ENCODE measurements at places on chromosomes 12 and 14. TPM values are rescaled to one million over a fixed set of nuclear protein-coding genes. Genes with fewer than 3 reads are reported as not detected.

Gene GCH1
- polyA plus RNA-seq = 2.3 TPM

Gene SDSL
- polyA plus RNA-seq = 2.0 TPM

Gene NDRG2
- 286 TPM for polyA plus RNA-seq

Gene PLD4
- polyA plus RNA-seq = 0.13 TPM

Gene RHNO1
- polyA plus RNA-seq = 5.3 TPM

Gene PTGDR
- 1.9 TPM for polyA plus RNA-seq

Gene RHOJ
- 12.9 TPM for polyA plus RNA-seq

Gene NKX2-1
- polyA plus RNA-seq = not detected

Gene RDH12
- polyA plus RNA-seq = not detected

Gene GUCY2C
- polyA plus RNA-seq = 0.01 TPM

DNA sequence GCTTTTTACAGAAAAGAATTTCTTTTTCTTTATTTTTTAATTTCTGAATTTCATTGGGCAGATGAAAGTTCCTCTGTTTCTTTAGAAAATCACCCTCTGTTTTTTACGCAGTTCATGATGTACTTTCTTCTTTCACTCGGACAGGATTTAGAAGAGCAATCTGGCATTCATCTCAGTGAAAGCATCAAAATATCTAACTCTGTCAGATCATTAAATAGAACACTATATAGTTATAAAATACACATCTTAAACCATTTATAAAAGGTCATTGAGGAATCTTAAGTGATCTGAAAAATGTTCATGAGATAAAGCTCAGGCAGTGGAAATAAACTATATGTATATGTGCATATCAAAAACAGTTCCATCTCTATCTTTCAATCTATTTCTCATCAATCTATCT lies 3.9 kb downstream of the IFNG-AS1 start:
- no peak for DNase-seq

DNA sequence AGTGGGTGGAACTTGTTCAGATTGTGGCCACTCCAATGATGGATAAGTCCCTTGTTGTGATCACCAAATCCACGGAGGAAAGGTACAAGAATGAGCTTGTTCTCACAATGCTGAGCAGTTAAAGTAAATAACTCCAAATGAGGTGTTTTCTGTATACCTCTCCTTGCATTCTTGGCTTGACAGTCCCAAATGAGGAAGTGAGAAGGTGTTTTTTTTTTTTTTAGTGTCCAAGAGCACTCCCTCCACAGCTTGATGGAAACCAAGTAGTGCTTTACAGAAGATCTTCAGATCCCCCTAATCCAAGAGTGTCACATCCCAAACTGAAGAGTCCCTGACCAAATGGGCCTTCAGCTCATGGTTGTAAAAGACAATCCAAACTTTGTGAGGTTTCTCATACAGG lies 153.6 kb downstream of the ATP23 start:
- no peak for DNase-seq

GRCh38 chr14:22471545-22472121 lies 117.4 kb downstream of the DAD1 start:
- no peak for DNase-seq

DNA sequence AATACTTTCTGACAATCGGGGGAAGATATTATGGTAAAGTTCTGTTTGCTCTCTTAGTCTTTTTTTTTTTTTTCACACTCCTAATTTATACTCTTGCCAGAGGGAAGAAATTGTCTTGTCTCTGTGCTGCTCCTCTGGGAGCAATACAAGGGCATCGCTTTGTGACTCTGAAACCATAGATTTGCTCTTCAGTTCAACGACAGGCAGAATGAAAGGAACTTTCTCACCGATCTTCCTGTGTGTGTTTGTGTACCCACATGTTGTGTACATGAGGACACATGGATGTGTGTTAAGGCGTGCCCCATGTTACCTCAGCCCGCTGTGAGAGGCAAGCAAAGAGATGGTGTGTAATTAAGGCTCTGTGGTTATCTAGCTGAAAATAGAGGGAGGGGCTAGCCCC lies 457.6 kb downstream of the EGLN3 start:
- DNase-seq = no peak

- no peak for DNase-seq
Observed at GRCh38 chr12:43287706-43288383, 264.2 kb downstream of the ADAMTS20 start.

DNA sequence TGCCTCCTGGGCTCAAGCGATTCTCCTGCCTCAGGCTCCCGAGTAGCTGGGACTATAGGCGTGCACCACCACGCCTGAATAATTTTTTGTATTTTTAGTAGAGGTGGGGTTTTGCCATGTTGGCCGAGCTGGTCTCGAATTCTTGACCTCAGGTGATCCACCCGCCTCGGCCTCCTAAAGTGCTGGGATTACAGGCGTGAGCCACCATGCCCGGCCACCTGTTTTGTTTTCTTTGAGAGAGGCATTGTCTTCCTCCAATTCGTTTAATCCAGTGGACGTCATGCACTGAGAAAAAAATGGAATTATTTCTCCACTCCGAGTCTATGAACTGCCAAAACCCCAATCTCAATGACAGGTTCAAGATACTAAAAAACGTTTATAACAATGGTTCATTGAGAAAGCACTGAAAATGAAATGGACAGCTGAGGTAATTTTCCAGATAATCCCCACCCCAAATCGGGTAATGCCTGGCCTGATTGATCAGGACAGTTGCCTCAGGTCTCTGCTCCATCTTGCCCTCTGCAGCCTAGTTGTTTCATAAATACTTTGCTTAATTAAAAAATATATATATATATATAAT lies 132.7 kb upstream of the PARP11 start:
- no peak for DNase-seq

GRCh38 chr12:1517007-1517406 lies 77.4 kb downstream of the FBXL14 start:
- no peak for DNase-seq

DNA sequence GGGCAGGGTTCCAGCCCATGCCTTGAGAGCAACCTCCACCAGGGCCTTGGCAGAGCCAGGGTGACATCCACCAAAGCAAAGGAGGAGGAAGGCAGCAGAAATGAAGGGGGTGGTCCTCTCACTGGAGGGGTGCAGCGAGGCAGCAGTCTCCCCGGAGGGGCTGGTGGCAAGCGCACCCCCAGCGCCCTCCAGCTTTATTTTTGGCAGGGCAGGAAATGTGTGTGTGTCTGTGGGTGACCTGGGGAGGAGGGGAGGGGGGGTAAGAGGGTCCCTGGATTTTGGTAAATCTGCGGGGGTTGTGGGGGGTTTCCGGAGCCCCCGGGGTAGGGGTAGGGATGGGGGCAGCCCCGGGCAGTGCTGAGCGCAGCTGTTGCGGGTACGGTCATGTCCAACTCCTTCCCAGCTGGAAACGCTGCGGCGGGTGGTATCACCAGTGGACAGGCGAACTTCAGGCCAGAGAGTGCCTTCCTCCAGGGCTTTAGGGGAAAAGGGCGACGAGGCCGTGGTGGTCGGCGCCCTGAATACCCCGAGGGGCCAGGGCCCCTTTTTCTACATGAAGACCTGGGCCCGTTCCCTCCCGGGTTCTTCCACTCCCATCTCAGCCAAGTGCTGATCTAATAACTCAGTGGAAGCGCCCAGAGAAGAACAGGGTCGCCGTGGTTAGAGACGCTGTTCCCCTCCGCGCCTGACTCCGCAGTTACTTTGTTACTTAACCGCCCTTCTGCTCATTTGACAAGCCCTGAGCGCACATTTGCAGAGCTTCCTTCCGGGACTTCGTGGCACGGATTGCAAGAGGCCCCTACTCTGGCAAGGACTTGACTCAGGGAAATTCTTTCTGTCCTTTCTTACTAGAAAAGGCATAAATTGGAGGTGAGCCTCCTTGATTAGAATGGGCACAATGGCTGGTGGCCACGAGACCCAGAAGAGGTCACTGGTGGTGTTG lies 55.2 kb downstream of the FOS start:
- DNase-seq = peak; percentile 35

- DNase-seq = peak; percentile 62
Observed at GRCh38 chr12:91355150-91356006, 172.8 kb upstream of the DCN start.

DNA sequence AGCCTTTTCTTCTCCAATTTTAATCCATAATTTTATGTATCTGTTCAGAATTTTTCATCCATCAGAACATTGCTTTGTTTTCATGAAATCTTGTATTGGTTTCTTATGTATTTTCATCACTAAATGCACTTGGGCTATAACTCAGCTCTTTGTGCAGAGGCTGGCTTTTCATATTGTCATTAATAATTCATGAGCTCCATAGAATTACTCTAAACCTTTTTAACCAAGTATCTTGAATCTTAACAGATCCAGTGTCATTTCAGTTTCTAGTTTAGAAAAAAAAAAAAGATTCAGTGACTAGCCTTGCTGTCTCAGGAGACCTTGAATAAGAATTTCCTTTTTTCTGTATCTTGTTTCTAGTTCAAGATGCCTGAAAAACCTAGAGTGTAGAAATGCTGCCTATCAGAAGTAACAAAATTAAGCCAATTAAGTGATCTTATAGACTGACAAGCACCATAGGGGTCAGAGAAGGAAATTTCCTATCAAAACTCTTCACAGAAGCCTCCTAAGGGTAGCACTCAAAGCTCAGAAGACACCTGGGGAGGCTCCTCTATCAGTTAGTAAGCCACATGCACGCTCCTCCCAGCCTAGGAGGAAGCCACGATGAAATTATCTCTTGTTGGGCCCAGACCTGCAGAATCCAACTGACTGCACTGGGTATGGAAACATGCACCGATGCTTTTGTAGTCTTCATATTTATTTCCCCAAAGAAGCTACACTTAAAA lies 163.4 kb downstream of the KICS2 start:
- DNase-seq = no peak

GRCh38 chr12:108798551-108799221 lies 58.7 kb downstream of the SSH1 start:
- no peak for DNase-seq

DNA sequence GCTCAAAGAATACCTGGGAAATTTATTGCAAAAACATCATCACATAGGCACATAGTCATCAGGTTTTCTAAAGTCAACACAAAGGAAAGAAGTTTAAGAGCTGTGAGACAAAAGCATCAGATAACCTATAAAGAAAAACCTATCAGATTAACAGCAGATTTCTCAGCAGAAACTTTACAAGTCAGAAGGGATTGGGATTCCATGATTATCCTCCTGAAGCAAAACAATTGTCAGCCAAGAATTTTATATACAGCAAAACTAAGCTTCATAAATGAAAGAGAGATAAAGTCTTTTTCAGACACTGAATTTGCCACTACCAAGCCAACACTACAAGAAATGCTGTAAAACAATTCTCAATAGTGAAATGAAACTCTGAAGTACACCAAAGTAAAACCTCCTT lies 28.8 kb upstream of the LGR5 start:
- no peak for DNase-seq

DNA sequence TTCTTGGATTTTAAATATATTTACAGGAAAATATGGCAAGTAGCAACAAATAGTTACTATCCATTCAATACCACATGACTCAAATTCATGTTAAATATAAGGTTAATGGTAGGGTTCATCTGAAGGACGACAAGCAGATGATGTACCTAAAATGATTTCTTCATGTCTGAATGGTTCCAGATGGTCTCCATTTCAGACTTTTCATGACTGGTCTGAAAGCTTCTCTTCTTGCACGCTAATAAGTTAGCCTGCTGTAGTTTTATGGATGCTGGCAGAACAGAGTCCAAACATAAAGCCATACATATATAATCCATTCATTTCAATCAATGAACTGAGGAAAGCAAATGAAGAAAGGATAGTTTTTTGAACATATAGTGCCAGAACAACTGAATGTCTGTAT lies 257.0 kb upstream of the MGAT4C start:
- DNase-seq = no peak

DNA sequence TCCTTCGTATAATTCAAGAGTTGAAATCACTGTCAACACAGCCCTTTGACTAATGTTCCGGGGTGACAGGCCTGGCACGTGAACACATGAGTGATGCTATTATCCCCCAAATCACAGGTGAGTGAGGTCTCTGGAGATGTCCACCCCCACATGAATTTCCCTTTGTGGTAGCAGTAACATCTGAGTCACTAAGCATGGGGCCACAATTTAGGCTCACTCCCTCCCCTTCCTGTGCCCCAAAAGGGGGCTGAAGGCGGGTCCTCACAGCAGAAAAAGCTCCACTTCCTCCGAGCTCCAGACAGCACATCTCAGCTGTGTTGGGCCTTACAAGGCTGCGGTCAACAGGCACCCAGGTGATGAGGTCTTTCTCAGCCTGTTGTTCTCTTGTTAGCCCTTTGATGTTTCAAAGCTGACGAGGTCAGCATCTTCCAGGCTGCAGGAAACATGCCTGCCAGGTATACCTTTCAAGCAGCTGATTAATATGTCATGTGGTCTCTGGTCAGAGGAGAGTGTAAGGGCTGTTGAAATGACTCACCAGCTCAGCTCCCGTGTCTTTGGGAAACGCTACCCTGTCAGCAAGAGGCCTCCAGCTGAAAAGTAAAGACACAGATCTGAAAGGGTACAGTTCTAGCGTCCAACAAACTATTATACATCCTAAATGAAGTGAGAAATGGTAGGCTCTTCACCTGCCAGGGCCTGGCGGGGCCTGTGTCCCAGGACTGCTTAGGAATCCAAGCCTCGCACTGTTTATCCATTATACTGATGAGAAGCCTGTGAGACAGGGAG lies 107.3 kb downstream of the ZFP36L1 start:
- DNase-seq = no peak

DNA sequence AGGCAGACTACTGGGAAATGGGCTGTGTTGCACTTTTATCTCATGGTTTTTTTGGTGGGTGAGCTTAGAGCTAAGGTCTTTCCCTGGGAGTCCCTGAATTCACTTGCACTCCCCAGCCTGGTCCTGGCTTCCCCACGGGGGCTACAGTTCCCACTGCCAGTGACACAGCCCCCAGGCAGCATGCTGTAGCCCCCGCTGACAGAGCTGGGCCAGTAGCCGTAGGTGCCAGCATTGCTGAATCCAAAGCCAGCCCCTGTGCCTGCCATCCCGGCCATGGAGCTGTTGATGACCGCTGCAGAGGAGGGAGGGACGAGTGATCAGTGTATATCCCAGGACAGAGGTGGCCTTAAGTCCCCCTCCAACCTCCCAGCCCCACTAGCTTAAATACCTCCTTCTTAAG lies 6.9 kb upstream of the KRT72 start:
- DNase-seq = no peak

- peak; percentile 47 for DNase-seq
Observed at GRCh38 chr12:113912760-113913329, 53.3 kb downstream of the RBM19 start.

- no peak for DNase-seq
Observed at GRCh38 chr12:30753751-30754382, 884 bp downstream of the CAPRIN2 start.

- no peak for DNase-seq
Observed at GRCh38 chr12:47556261-47557030, 149.4 kb downstream of the RPAP3 start.

DNA sequence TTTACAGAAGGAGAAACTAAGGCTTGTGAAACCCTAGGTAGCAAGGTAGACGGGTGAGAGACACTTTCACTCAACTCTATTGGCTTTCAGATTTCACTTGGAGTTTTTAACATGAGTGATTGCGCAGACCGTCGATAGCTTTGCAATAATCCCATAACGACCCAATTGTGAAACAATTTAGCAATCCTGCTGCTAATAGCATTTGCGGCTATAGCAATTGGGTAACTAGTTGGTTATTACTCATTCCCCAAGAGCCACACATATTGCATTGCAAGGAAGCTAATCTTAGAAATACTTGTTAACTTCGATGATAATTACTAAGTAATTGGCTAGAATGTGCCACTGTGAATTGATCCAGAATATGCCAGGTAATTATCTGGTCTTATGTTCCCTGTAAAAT lies 159.9 kb upstream of the NOS1 start:
- DNase-seq = no peak

All from heart right ventricle (tissue), 16 donors.